ENCODE measurements at places on chromosomes 3 and 15.

DNA sequence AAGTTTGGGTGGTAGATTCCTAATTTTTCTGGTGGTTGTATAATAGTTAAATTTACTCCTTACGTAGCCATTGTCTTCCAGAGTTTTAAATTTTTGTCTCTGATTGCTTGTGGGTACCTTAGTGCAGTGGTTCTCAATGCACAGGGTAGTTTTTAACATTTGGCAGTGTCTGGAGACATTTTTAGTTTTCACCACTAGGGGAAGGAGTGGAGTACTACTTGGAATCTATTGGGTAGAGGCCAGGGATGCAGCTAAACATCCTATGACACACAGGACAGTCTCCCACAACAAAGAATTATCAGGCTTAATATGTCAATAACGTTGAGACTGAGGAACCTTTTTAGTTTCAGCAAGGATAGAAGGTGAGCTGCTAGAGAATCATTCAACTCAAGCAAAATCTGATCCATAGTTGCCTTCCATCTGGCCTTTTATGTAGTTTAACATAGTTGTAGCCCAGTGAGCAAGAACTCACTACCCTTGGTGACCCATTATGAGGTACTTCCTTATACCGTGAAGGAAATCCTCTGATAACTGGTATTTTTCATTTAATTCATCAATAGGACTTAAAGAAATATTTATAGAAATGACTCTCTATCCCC lies 8.6 kb upstream of the STX19 start:
- peak; percentile 38 for DNase-seq

DNA sequence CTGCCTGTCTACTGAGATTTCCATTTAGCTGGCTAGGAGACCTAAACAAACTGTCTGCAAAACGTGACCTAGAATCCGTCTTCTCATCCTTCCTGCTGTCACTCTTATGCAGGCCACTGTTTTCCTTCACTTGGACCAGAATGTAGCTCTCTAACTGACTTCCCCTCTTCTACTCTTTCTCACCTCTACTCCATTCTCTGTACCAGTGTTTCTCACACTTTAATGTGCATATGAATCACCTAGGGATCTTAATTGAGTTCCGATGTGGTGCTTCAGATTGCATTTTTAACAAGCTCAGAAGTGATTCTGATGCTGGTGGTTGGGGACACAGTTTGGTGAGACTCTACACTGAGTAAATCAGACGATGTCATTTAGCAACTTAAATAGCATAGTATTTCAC lies 1.6 kb upstream of the GBE1 start:
- DNase-seq: no peak

GRCh38 chr15:32688151-32688639 lies 29.6 kb upstream of the GREM1 start:
- peak; percentile 36 for DNase-seq

DNA sequence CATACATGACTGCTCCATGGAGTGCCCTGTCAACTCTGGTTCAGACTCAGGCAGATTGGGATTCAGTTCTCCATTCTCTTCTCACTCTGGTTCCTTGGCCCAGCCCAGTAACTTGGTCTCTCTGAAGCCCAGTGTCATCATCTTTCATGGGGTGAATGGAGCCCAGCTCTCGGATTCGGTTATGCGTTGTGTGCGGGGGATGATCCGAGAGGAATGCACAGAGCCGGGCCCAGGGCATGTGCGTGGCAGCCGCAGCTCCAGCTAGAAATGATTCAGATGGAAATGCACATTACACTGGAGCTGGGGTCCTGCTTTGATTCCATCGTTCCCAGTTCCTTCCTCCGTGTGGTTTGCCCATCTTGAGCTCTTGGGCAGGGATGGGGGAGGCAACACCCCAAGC lies 189.4 kb downstream of the FEZF2 start:
- no peak for DNase-seq

DNA sequence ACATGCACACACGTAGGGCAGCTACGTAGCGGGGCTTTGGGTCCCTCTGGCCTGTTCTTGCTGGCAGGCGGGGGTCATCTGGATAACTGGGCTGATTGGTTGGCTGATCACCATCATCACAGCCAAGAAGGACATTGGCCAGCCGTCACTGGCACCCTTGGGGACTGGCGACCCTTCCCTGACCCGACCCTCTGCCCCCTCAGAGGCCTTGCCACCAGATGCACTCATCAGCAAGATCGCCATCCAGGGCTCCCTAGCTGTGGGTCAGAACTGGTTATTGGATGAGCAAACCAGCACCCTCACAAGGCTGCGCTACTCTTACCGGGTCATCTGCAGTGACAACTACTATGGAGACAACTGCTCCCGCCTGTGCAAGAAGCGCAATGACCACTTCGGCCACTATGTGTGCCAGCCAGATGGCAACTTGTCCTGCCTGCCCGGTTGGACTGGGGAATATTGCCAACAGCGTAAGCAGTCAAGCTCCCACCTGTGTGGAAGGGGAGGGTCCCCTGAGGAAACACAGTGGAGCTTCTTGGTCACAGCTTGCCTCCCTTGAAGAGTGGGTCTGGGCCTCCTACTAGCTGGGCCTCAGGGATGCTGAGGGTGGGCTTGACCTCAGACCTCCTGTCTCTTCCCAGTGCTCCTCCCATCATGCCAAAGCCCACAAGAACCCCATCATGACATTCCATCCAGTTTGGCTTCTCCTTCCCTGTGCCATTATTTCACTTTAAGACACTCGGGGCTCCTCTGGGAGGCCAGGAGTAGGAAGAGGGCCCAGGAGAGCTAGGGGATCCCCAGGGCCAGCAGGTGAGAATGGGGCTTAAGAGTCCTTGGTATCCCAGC lies 2.4 kb downstream of the DLL4 start:
- DNase-seq: no peak

- DNase-seq: no peak
Observed at GRCh38 chr15:30895461-30896210, 8.1 kb upstream of the FAN1 start.

GRCh38 chr3:58434990-58435389 lies 1.4 kb upstream of the PDHB start:
- DNase-seq: peak; percentile 86

GRCh38 chr3:116005404-116005803 lies 382.1 kb downstream of the GAP43 start:
- DNase-seq: peak; percentile 95

- DNase-seq: peak; percentile 68
Observed at GRCh38 chr3:115494826-115495225, 128.5 kb upstream of the GAP43 start.

Data from myocyte (in vitro differentiated cells).